AG09309 (cell line): ENCODE measurements at places on chromosomes 2 and 18.

DNA sequence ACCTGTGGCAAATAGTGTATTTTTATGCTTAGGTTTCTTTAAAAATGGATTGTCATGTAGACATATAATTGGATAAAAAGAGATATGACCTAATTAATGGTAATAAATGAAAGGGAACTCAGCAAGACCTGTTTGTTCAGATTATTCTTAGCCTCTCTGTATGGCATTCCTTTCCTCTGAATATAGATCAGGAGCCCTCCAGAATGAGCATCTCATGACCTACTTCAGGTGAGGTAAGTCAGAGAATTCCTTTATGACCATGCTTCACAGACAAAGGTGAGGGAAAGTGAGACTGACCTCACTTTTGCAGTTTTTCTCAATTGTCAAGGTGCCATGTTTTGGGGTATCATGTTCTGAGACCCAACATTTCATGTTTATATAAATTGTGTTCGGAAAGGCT lies 1744.3 kb upstream of the PIK3C3 start:
- no peak for DNase-seq

DNA sequence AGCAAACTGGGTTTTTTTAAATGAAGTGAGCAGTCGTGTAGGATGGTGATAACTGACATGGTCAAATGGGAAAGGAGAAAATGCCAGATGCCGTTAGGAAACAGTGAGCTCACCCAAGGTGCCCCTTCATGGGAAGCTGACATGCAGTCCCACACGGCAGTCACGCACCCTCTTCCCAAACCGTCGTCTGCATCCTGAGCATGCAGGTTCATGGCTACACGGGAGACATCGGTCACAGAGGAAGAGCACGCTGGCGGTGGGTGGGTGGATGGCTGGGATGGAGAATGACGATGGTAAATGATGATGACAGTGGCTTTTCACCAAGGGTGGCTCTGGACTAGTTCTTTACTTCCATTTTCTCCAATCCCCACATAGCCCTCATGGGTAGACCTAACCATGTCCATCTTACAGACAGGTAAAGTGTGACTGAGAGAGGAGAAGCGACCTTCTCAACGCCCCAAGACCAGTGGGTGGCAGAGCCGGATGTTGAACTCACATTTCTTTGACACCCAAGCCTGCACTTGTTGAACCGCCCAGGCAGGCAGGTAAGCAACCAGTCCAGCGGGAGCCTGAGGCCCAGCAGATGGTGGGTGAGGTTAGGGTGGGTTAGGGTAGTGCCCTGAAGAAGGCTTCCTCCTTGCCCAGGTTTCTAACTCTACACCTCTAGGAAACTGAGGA lies 44.5 kb downstream of the TNS1 start:
- no peak for DNase-seq

- DNase-seq = no peak
Observed at GRCh38 chr2:240707043-240707756, 15.5 kb downstream of the AQP12A start.

- DNase-seq = no peak
Observed at GRCh38 chr18:33469699-33470098, 29.2 kb upstream of the CCDC178 start.

DNA sequence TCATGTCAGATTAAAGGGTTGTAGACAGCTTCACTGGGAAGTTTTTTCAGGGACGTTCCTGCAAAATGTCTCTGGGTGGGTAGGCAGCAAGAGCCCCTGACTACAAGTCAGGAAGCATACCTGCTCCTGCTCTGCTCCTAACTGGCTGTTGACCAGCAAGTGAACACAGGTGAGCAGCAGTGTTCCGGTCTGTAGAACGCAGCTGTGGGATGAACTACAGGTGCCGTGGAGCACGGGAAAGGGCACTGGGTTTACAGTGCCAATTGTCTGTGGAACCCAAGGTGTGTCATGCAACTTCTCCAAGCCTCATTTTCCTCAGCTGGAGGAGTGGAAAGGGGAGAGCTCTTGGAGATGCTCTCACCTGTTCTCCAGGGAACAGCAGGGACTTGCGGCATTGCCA lies 6.6 kb downstream of the ASB18 start:
- DNase-seq = no peak

GRCh38 chr2:193251909-193252308 lies 1057.2 kb upstream of the TMEFF2 start:
- DNase-seq = no peak
